ENCODE measurements at places on chromosomes 7 and 10. TPM values are rescaled to one million over a fixed set of nuclear protein-coding genes. Genes with fewer than 3 reads are reported as not detected.
A peak's percentile ranks its signal among the peaks of the same experiment; 100 is the strongest.

DNA sequence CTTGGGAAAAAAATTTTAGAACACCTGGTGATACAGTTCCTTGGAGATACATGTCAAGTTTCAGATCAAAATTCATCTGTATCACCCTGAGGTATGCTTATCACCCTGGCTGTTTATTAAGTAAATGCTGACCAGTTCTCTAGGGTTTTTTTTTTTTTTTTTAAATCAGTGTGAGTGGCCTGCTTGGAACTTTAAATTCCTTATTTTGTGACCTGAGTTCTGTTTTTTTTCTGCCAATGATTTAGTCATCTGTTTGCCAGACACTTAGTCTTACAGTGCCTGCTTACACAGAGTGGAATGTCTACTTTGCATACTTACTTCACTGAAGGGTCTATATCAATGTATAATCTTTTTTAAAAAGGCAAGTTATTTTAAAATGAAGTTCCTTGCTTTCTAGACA, 1.8 kb downstream of the TSPAN13 start:
- no peak overlapping the region for H3K4me3 ChIP-seq
- no peak for DNase-seq
- H3K36me3 ChIP-seq = no peaks in the 10 kb centered on the region
- H3K27ac ChIP-seq = no peak overlapping the region

GRCh38 chr10:132679640-132680039, 106.3 kb downstream of the NKX6-2 start:
- H3K27me3 ChIP-seq = no peaks in the 10 kb centered on the region
- H3K36me3 ChIP-seq = no peaks in the 10 kb centered on the region
- H3K27ac ChIP-seq = no peak overlapping the region
- DNase-seq = no peak
- no peaks in the 10 kb centered on the region for H3K4me1 ChIP-seq

GRCh38 chr10:122307669-122308416, 36.7 kb downstream of the BTBD16 start:
- no peak overlapping the region for H3K4me3 ChIP-seq
- H3K36me3 ChIP-seq = no peaks in the 10 kb centered on the region
- H3K4me1 ChIP-seq = peaks cover 12% of the 10 kb centered on the region
- H3K27me3 ChIP-seq = 0 out of 2 replicates have a peak, but pooled peaks cover 3% of the 10 kb centered on the region
- DNase-seq = peak; percentile 59

- H3K36me3 ChIP-seq = no peaks in the 10 kb centered on the region
- no peaks in the 10 kb centered on the region for H3K4me1 ChIP-seq
- no peak overlapping the region for H3K4me3 ChIP-seq
Measured at GRCh38 chr7:83930262-83930661, 264.3 kb downstream of the SEMA3A start.

GRCh38 chr7:26179422-26179821, 21.1 kb downstream of the HNRNPA2B1 start:
- H3K4me1 ChIP-seq = no peaks in the 10 kb centered on the region
- no peak overlapping the region for H3K27ac ChIP-seq
- H3K36me3 ChIP-seq = no peaks in the 10 kb centered on the region
- no peaks in the 10 kb centered on the region for H3K27me3 ChIP-seq

DNA sequence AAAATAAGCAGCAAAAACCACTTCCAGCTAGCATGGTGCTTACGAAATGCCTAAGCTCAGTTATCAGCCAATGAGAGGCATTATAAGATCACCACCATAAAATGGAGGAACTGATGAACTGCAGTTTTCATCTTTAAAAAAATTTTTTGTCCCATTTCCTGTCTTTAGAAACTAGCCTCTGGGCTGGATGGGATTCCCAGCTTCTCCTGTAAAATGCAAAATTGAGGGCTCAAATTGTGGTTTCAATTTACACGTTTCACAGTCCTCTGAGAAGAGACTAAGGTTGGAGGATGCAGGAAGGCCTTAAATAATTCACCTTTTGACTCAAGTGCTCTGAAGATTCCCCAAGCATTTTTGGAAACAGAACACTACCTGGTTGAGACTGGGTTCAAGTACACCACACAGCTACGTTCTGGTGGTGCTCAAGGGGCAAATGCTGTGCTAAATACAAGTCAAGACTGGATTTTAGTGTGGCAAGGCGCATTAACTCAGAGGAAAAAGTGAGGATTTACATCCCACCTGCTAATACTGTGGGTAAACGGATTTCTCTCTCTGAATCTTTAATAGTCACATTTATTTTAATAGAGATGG, 951 bp downstream of the ZNF25 start:
- peaks cover 20% of the 10 kb centered on the region for H3K4me1 ChIP-seq
- H3K36me3 ChIP-seq = no peaks in the 10 kb centered on the region
- peak; percentile 75 for DNase-seq
- peak overlapping the region; percentile 82 for H3K27ac ChIP-seq
- H3K4me3 ChIP-seq = peak overlapping the region; percentile 71

DNA sequence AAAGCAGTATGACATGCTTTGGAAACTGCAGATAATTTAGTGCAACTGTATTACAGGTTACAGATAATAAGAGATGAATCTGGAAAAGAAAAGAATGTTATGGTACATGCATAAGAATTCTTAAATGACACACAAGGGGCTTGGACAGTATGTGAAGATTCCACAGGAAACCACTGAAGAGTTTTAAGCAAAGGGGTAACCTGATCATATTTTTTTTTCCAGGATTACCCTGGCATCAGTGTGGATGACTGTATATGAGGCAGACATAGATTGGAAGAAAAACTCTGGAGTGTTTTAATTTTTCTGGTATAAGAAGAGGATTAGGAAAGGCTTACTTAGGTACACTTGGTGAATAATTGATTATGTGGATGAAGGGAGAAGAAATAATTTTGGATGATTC, 8.1 kb downstream of the TFPI2 start:
- no peaks in the 10 kb centered on the region for H3K36me3 ChIP-seq
- no peaks in the 10 kb centered on the region for H3K4me1 ChIP-seq
- no peak for DNase-seq
- no peak overlapping the region for H3K4me3 ChIP-seq

DNA sequence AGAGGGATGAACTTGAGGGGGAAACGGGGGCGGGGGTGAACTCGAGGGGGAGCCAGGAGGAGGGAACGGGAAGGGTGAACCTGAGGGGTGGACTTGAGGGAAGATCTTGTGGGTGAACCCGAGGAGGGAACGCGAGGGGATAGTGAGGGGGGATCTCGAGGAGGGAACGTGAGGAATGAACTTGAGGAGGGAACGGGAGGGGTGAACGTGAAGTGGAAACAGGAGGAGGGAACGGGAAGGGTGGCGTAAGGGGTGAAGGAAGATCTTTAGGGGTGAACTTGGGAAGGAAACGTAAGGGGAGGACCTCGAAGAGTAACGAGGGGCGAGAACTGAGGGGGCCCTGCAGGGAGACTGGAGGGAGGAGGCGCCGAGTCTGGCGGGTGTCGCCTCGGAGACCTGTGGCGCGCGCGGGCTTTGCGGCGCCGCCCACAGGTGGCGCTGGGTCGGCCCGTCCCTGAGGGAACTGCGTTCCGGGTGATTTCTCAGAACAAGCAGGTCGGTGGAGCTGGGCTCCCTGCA, 651 bp downstream of the MYO3A start:
- H3K4me1 ChIP-seq = no peaks in the 10 kb centered on the region
- no peak for DNase-seq
- no peak overlapping the region for H3K27ac ChIP-seq
- H3K36me3 ChIP-seq = no peaks in the 10 kb centered on the region

DNA sequence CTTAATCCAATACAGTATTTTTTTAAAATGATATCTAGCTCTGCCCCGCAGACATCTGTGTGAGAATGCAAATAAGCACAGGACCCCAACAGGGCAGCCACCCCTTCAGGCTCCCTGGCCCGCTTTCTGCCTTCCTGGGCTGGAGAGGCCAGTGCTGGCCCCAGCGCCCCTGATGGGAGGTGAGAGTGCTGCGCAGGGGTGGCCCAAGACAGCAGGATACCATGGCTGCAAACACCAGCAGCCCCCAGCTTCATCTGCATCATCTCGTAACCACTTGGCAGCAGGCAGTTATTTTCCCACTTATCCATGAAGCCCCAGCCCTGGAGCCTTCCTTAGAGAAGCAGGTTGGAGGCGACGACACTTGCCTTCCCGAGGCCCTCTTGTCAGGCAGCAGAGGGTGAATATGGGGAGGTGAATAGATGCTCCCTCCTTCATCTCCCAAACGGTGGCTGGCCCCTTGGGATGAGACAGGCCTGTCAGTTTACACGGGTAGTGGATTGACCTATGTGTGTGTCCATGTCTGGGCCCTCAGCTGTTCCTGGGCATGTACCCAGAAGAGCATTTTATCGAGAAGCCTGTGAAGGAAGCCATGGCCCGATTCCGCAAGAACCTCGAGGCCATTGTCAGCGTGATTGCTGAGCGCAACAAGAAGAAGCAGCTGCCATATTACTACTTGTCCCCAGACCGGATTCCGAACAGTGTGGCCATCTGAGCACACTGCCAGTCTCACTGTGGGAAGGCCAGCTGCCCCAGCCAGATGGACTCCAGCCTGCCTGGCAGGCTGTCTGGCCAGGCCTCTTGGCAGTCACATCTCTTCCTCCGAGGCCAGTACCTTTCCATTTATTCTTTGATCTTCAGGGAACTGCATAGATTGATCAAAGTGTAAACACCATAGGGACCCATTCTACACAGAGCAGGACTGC, 71.2 kb downstream of the ALOX5 start:
- no peaks in the 10 kb centered on the region for H3K27me3 ChIP-seq
- H3K36me3 ChIP-seq = peaks cover 25% of the 10 kb centered on the region
- no peak overlapping the region for H3K4me3 ChIP-seq
- no peak overlapping the region for H3K27ac ChIP-seq

- no peak overlapping the region for H3K27ac ChIP-seq
- no peaks in the 10 kb centered on the region for H3K27me3 ChIP-seq
- no peak for DNase-seq
- H3K36me3 ChIP-seq = no peaks in the 10 kb centered on the region
- H3K4me3 ChIP-seq = no peak overlapping the region
Measured at GRCh38 chr10:90023950-90024349, 322.6 kb downstream of the KIF20B start.

Gene FZD8
- 0.52 TPM for total RNA-seq

Gene MTURN
- total RNA-seq = 80.2 TPM

Gene CCDC172
- total RNA-seq = not detected

Gene NAT16
- not detected for total RNA-seq

Data from Karpas-422 (cell line).